ENCODE measurements at places on chromosomes 16 and 17. TPM values are rescaled to one million over a fixed set of nuclear protein-coding genes. Genes with fewer than 3 reads are reported as not detected.

- DNase-seq: no peak
Measured at GRCh38 chr17:40022497-40022896, 7.3 kb downstream of the CSF3 start.

TIMP2 gene
- total RNA-seq: 720 TPM

FZD2 gene
- total RNA-seq: 22.9 TPM

ZPBP2 gene
- total RNA-seq: not detected

CTRB2 gene
- total RNA-seq: 7.3 TPM
